ENCODE measurements at places on chromosomes 5 and 9.
A peak's percentile ranks its signal among the peaks of the same experiment; 100 is the strongest.

GRCh38 chr5:180142021-180142765 is 66.8 kb downstream of the RASGEF1C start:
- DNase-seq = no peak

DNA sequence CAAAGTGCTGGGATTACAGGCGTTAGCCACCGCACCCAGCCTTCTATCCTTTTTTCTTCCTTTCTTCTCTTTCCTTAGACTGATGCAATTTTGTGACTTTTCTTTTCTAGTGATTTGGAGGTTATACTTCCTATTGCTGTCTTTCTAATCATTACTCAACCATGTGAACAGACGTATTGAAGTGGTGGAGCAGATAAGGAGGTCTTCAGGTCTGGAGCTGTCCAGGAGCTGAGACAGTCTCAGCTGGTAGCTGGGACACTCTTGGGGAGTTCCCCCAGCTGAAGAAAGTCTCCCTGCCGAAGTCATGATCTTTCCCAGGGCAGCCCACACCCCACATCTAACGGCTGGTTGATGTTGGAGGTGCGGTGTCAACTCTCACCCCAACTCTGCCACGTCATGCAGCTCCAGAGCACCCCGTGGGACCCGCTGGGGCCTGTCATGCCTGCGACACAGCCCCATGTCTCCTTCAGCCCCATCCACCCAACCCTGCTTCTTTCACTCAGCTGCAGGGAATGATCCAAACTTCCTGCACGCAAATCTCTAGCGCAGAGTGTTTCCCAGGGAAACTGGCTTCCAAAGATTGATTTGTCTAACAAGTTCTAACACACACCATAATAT is 41.1 kb downstream of the NSUN2 start:
- no peak for DNase-seq

- DNase-seq = no peak
These were observed 46.4 kb downstream of the ERP44 start for GRCh38 chr9:100052375-100052774.

DNA sequence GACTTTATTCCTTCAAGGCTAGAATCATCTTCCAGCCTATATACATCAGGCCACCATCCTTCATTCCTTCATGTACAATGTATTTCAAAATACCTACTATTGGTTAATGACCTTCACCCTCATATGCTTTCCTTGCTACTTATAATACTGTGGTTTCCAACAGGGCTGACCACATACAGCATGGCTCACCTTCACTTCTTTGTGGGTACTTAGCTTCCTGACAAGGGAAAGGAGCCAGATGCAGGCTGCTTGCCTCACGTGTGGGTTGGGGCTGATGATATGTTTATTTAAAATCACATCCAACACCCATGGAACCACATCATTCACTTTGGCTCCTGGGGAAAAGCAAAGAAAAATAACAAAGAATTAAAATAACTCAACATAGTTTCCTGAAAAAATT is 63.9 kb upstream of the OR2K2 start:
- DNase-seq = no peak

GRCh38 chr9:38129366-38129765 is 60.3 kb upstream of the SHB start:
- peak; percentile 51 for DNase-seq

- no peak for DNase-seq
These were observed 255.0 kb downstream of the NDUFS4 start for GRCh38 chr5:53815471-53815870.

- no peak for DNase-seq
These were observed 170.8 kb upstream of the NR3C1 start for GRCh38 chr5:143574236-143574635.

GRCh38 chr5:14257995-14258403 is 114.9 kb downstream of the TRIO start:
- no peak for DNase-seq

DNA sequence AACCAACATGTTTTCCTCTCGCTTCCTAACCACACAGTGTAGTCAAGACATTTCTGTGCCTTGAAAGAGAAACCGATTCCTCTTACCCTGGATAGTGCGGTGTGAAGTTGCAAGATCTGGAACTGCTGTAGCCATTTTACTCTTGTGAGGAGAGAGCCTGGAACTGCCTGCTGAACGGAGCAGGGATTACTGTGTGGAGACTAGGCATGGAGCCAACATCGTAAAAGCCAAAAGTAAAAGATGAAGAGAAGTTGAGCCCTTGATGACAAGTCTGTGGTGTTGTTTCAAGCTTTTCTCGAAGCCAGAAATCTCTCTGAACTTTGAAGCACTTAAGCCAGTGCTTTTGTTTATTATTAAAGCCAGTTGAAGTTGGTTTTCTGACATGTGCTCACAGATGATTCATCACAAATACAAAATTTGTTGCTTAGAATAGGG is 110.1 kb upstream of the GRIN3A start:
- DNase-seq = no peak

GRCh38 chr5:93599001-93599379 is 16.0 kb downstream of the NR2F1 start:
- DNase-seq = no peak

GRCh38 chr5:133582971-133583370 is 29.4 kb downstream of the FSTL4 start:
- DNase-seq = no peak

DNA sequence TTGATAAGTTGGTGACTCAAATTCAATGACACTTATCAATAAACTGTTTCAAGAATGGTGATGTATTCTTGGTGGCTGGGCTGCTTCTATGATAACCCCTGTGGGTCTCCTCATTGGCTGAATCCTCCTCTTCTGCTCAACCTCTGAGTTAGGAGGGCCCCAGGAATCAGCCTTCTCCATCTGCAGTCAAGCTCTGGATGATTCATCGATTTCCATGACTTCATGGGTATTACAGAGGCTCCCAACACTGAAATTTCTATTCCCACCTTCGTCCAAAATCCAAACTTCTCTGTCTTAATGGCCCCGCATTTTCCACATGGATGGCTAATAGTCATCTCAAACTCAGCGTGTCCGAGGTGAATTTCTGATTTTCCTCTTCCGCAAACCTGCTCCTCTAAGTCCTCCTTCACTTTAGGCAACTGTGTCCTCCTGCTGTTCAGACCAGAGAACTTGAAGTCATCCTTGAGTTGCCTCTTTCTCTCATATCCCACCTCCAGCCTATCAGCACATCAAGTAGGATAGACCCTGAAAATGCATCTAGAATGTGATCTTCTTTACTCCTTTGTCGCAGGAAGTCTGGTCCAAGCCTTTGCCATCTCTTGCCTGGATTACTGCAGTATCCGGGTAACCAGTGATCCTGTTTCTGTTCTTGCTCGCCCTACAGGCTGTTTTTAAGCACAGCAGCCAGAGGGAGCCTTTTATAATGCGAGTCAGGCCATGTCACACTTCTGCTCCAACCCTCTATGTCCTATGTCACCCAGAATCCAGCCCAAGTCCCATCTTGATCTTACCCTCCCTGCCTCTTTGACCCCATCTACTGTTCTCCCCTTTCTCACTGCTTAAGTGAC is 41.4 kb upstream of the IL7R start:
- no peak for DNase-seq

DNA sequence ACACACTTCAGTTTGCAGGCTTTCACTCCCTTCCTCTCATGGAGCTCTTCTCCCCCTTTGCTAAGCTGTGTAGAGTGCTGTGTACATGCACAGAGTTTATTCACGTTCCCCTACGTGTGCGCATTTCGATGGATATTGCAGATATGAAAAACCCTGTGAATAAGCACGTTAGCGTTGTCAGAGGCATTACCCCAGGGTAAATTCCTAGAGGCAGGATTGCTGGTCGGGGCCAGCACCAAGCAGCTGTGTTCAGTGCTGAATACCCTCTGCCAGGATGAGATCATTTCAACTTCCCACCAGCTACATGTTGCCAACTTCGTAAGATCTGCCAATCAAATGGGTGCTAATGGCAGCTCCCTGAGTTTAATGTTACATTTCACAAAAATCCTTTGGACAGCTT is 172.3 kb upstream of the PPP1R26 start:
- DNase-seq = no peak

DNA sequence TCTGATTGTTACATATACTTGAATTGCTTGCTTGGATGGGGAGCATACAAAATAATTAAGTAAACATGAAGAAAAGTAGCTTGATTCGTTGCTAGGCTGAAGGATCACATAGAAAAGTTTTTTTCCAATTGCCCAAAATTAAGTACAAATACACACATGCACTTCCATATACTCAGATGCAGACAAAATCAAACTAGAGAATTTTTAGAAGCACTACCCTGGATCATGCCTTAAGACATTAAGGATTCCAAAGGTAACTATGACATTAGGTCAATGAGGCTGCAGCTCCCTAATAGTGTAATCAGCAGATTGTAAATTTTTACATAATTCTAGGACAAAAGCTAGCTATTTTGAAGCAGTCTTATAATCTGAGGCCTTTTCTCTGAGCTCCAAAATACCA is 216.9 kb upstream of the TMEM161B start:
- no peak for DNase-seq

- no peak for DNase-seq
These were observed 960 bp downstream of the CANX start for GRCh38 chr5:179699616-179700237.

DNA sequence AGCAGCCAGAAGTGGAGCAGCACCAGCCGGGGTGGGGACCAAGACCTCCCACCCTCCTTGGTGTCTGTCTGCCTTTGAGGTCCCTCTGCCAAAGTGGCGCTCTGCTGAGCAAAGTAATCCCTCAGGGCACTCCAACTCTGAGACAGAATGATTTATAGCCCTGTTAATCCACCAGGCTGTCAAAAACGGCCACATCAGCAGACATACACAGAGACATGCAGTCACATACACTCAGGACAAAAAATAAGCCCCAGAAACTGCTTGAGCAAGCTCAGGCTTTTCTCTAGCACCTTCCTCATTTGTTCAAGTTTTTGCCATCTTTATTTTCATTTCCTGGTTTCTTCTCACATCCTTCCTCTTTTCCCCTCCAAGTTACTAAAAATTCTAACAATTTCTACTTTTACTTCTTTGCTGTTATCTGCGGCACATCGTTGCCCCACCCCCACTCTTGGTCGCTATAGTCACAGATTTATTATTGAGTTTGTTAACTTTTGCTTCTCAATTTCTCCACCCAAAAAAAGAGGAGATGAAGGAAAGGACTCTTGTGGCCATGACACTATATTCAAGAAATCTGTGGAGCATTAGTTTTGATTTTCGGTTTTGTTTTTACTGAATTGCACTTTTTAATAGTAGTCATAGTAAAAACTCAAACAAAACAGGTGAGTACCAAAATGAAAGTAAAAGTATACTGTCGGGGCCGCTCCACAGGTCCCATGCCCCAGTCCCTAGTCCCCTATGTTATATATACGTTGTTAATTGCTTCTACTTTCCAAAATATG is 17.4 kb upstream of the ADRB2 start:
- DNase-seq = peak; percentile 78

DNA sequence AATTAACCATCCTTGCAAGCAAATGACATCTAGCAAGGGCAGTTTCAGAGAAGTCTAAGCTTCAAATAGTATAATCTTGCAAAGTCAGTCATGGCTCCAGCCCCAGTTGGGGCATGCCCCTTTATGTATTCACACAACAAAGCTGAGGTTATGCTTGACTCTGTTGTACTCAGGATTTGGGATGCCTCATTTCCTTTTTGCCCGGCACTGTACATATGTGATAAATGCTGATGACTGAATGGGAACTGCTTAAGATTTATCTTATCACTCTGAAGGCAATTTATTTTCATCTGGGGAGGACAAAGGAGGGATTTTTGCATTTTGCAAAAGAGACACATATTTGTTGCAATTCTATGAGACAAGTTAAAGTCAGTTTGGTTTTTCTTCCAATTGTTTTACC is 219.2 kb downstream of the TRPM3 start:
- DNase-seq = no peak

DNA sequence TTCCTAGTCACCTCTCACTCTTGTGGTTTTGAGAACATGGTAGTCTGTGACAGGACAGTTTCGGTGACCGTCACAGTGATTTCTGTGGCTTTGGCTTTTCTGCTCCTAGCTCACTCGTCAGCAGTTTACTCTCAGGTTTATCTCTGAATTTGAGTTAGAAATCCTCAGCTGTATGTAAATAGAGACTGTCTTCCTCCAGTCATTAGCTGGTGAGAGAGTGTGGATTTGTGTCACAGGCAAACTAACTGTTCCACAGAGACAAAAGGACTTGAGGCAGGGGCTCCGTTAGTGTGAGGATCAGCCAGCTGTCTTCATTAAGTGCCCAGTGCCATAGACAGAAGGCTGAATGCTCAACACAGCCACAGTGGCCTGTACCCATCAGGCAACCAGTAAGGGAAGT is 131.4 kb downstream of the CD180 start:
- DNase-seq = no peak

GRCh38 chr5:55231029-55231918 is 2.1 kb downstream of the CCNO start:
- DNase-seq = peak; percentile 47

- no peak for DNase-seq
These were observed 371.2 kb downstream of the CDH18 start for GRCh38 chr5:19616701-19617215.

GRCh38 chr5:24714746-24715145 is 70.0 kb upstream of the CDH10 start:
- no peak for DNase-seq

DNA sequence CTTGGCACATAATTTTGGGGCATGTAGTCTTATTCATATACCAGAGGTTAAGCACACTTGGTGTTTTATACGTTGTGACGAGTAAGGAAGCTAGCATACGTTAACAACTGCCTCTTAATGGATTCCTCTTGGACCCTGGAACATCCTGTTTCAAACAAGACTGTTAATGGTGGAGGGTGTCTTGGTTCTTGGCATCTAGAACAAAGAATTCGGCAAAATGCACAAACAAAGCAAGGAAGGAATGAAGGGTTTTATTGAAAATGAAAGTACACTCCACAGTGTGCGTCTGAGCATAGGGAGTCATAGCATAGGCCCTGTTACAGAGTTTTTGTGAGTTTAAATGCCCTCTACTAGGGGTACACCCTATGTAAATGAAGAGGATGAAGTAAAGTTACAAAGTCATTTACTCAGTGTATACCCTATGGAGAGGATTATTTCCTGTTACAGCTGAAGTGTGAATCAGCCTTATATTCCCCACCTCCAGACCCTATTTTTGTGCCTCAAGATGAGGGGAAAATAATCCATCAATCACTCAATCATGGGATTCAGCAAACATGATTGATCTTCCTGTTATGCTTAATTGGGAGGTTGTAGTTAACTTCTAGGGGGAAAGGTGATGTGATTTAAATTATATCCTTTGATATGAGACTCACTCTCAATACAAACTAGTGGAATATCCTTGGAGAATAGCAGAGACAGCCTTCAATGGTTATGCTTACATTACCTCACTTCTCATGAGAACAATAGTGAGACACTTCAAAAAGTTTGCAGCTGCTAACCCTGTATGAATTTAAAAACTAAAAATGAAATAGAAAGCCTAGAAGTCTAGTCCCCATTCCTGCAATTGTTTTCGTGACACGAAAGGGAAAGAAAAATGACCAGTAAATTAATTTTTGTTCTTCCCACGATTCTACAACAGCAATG is 84.9 kb upstream of the MYO10 start:
- no peak for DNase-seq

DNA sequence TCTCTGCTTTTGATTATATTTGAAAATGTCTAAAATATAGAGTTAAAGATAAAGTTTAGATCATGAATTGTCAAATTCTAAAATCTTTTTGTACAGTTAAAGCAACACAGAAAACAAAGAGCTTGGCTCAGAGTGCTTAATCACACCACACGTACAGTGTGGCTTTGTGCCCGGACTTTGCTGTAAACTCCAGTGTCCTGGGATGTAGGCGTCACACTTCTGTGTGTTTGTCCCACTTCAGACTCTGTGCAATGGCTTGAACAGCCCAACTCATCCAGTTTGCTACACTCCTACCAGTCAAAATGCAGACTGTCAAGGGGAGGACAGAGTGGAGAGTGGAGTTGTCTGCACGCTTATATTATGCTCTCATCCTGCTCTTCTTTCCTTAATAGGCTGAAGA is 45.3 kb downstream of the SMARCA2 start:
- no peak for DNase-seq

Data from lower lobe of right lung (tissue), 2 donors.